Stimulated activated naive CD8-positive, alpha-beta T cell treated with anti-CD3 and anti-CD28 coated beads, Interleukin-15, Interleukin-2, amounts not matched to agents 100 U/mL and 50 U/mL, for 24 hours (primary cell): ENCODE measurements at places on chromosomes 3 and 15.

DNA sequence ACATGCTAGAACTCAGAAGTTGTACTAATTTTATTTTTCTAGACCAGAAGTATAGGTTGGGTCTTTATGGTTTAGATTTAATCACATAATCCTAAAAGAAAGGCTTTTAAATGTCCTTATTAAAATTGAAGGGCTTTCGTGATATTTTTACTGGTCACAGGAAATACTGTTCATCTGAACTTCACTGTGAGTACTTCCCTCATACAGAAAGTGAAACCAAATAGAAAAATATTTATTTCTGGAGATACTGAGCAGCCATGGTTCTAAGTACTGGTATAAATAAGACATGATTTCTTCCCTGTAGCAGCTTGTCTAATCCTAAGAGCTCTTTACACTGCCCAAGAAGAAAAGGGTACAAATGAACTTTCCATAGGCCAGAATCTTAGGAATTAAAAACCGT is 2.0 kb downstream of the SNRK start:
- DNase-seq: no peak

GRCh38 chr15:68430471-68431036 is 1.4 kb downstream of the ITGA11 start:
- DNase-seq: no peak

DNA sequence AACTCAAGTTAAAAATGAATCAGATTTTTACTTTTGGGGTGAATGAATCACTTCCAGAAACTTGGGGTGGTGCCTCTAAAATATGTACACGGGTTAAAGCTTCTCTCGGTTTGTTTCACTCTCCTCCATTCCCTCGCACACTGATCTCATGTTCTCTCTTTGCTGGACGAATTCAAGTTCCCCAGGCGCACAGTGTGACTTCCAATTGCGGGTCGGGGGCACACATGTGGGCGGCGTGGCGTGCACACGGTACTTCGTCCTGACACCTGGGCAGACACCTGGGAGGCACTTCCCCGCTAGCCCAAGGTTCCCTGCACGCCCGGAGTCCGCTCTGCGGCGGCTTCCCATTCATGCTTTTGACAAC is 692 bp downstream of the SCAANT1 start:
- no peak for DNase-seq

DNA sequence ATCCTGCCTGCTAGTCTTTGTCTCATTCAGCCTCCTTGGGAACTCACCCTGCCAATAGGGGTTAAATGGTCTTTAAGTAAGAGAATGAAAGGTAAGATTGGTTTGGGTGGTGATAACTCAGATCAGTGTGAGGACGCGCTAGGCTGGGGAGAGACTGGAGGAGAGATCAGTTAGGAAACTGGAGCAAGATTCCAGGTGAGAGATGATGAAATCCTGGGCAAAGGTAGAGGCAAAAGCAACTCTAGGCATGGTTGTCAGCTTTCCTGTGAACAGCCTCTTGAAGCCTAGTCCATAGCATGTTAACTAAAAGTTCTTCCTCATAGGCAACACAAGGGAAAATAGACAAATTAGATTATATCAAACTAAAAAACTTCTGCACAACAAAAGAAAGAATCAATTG is 145.2 kb upstream of the ANKRD28 start:
- no peak for DNase-seq

- no peak for DNase-seq
These were observed 34.4 kb upstream of the TPRG1 start for GRCh38 chr3:189137416-189137815.

GRCh38 chr3:130839813-130840212 is 54.1 kb upstream of the ATP2C1 start:
- DNase-seq: no peak

- no peak for DNase-seq
These were observed 62.2 kb downstream of the SOX2 start for GRCh38 chr3:181773921-181774320.

- DNase-seq: no peak
These were observed 32.8 kb downstream of the FBLN2 start for GRCh38 chr3:13581485-13582365.

DNA sequence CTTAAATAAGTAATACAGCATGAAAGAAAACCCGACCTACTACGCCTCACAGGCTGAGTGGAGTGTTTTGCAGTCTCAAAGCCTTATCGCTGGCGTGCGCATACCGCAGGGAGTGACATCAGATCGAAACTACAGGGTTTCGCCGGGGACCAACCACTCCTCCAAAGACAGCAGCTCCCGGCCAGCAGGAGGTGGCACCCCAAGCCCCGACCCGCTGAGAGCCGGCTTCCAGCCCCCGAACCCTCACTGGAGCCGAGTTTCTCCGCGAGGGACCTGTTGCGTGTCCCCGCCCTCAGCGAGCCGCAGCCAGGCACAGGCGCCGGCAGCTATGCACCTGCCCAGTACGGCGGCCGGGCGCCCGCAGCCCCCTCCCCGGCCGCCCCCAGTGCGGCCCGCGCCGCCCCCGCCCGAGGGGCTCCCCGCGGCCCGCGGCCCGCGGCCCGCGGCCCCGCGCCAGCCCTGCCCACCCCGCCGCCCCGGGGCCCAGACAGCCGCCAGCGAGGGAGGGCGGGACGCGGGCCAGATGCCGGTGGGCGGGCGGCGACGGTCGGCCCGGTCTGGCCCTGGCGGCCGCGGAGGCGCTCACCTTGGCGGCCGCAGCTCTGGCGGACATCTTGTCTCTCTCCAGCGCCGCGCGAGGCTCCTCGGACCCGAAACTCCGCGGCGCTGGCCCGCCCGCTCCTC is 710 bp downstream of the TJP1 start:
- peak; percentile 42 for DNase-seq

DNA sequence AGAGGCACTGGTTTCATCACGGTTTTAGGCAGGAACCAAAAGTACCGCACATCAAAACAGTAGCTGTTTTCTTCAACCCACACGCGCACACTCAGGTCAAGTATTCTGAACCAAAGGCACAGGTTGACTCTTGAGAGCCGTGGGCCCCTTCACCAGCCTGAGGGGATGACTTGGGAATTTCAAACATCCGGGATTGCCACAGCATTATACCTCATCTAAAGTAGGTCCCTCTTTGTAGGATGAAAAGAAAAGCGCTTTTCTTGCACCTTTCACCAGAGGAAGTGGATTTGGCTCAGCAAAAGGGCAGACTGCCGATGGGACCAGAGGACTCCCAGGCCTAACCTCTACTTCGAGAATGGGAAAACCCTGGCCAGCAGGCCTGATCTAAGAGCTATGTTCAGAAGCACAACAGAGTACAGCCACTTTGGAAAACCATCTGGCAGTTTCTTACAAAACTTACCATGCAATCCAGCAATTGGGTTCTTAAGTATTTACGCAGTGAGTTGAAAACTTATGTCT is 88.2 kb upstream of the PROK2 start:
- DNase-seq: no peak

DNA sequence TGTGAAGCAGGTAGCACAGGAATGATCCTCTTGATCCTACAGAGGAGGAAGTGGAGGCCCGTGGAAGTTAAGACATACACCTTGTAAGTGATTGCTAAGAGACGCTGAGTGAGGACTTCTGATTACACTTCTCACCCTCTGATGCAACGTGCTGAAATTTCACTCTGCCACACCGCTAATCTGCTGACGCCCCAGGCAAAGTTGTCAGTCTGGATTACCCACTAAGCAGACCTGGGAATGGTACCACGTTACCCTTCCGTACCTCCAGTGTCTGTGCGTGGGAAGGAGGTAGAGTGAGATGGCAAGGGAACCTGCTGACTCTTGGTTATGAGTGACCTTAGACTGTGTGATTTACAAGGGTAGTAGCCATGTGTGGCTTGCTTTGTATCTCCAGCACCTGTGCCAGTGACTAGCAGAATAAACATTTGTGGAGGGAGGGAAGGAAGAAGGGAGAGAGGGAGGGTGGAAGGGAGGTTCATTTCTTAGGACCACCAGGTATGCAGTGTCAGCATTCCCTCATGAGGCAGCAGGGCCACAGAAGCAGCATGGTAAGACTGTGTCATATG is 115.0 kb downstream of the ALDH1A2 start:
- no peak for DNase-seq

DNA sequence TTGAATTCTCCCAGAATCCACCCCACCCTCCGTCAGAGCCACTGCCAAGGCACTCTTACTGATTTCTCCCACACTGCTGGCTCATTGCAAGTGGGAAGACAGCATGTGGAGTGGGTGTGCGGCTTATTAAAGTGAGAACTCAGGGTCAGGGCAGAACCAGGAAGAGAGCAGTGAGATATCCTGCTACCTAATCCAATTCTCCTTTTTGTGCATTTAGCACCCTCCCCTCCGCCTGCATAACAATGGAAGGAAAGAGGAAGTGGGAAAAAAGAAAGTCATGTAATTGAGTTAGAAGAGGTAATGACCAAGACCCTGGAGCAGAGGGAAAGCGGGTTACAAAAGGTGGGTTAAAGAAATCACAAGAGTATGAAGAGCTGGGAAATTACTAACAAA is 27.8 kb upstream of the PIK3CB start:
- no peak for DNase-seq

- no peak for DNase-seq
These were observed 185.0 kb downstream of the TIGIT start for GRCh38 chr3:114478801-114479200.

DNA sequence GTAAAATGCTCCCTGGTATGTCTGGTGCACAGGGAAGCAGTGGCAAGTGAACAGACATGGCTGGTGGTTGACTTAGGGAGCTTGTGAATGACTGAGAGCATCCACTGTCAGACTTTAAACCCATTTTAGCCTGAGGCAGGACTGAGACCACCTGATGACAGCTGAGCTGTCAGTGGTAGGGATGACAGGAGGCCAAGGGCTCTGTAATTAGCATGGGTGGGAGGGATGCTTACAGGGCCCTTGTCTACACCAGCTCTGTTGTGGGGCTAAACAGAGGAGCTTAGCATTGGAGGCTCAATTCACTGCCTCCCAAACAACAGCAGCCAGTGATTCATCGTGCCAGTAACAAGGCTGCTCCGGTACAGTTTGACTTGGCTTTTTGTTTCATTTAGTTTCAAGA is 169.4 kb downstream of the CHST2 start:
- no peak for DNase-seq

DNA sequence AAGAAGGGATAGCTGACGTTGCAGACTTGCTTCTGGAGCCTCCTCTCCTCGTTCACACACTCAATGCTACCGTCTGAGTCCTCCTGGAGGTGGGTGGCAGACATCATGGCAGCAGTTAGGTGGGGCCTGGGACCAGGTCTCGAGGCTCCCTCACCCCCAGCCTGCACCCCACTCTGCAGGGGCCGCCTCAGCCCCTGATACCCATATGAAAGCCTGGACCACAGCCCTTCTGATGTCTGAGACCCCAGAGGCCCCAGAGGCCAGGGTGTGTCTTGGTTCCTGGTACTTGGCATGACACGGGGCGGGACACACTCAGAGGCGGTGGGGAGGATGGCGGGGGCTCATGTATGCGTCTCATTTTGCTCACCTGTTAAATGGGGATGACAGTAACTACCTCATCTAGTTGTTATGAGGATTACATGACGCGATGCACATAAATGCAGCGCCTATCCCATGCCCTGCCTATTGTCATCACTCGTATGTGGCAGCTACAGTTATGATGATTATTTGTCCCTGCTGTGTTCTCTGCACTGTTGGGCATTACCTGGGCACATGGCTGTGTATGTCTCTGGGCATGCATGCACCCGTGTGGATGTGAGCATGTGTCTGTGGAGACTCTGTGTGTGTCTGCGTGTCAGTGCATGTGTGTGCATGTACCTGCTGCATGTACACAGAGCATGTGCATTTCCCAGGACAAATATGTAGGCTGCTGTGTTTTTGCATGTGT is 39.9 kb downstream of the FEM1B start:
- DNase-seq: no peak

DNA sequence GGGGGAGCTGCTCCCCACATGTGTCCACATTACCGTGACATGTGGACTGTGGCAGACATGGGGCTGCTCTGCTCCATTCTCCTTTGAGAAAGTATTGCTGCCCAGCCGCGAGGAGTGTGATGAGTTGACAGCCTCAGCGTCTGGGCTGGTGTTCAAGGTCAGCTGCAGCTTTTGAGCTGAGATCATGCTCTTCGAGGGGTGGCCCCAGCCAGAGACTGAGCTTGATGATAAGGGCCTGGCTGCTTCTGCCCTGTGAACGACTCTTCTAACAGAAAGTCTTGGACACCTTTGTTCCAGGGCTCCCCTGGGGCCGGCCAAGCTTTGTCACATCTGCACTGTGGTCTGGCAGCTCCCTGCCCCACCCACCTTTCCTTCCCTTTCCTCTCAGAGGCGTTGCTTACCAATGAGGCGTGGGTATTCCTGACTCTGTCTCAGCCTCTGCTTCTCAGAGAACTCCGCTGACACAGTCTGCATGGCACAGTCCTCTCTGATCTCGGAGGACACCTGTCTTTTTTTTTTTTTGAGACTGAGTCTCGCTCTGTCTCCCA is 86.6 kb downstream of the CHRD start:
- DNase-seq: peak; percentile 5

- DNase-seq: no peak
These were observed 822.0 kb downstream of the CADM2 start for GRCh38 chr3:85780806-85781205.

DNA sequence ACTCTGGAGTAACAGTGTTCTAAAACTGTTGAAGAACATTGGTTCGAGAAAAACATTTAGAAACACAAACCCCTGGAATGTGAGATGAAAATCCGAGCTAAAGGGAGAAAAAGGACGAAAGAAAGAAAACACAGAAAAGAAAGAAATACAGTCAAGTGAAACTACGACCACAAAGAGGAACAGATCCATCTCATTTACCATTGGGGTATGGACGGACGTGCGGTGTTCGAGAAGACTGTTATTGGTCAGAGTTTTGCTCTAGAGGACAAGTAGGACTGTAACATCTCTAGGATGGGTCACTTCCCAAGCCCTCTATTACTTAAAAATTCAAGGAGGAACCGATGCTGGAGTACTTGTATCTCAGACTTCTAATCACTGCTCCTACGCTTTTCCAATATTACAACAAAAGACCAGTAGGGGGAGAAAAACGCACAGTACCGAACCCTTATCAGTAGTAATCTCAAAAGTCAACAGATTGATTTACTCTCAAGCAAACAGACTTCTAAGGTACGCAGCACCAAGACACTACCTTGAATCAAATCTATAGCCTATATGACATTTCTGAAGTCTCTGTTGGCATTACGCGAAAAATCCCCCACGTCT is 1.1 kb upstream of the PIK3CA start:
- DNase-seq: no peak

DNA sequence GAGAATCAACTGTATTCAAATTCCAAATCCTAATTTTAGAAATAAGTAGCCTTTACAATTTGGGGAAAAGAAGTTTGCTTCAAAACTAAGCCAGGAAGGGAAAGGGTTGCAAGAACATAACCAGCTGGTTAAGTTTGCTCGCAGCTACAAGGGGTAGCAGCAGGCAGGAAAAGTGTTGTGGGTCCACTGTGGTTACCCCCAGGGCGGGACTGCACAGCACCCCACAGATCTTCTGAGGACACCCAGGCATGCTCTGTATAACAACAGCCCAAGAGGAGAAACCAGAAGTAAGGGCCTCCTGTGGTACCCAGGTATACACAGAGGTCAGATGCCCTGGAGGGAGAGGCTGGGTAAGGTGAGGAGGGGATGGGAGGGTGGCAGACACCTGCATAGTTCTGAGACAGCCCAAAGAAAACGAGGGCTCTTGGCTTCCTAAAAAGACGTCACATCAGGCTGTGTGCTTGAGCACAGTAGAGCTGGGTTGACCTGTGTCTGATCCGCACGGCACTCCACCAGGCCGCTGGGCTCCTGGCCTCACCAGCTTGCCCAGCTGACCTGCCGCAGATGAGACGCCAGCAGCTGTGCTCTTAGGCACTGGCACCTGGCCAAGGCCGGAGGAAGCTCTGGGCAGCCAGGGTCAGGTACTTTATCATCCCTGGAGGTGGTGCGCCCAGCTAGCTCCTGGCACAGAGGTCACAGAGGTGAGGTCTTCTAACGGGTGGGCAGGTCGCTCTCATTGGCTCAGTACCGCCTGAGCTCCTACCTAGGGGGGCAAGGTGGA is 81.8 kb upstream of the SNRPA1 start:
- DNase-seq: no peak

GRCh38 chr3:177640319-177640965 is 443.2 kb upstream of the TBL1XR1 start:
- DNase-seq: no peak
